NCI-H2227 treated with DMSO at 0.1 percent for 48 hours (cell line): ENCODE measurements at places on chromosomes 3 and 15.
A peak's percentile ranks its signal among the peaks of the same experiment; 100 is the strongest.

DNA sequence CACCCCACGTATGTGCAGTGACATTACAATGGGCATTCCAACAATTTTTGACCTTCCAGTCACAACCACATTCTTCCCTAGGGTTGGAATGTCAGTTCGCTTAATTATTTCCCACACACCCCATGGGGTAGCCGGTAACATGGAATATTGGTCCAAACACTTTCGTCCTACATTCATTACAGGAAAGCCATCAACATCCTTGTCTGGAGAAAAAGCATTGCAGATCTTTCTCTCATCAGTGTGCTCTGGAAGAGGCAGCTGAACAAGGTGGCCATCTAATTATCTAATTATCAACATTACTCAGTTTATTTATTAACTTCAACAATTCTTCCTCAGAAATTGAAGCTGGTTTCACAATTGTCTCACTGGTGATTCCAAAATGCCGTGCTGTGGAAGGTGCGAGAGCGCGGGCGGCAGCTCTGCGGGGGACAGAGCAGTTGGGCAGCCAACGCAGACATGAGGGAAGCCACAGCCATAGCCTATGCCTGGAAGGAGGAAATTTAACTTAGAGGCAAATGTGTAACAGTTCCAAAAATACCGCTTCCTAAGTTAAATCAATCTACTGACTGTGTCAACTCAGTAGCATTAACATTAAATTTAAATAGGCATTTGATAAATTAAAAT lies 1158.9 kb upstream of the EPHA6 start:
- no peak for DNase-seq

DNA sequence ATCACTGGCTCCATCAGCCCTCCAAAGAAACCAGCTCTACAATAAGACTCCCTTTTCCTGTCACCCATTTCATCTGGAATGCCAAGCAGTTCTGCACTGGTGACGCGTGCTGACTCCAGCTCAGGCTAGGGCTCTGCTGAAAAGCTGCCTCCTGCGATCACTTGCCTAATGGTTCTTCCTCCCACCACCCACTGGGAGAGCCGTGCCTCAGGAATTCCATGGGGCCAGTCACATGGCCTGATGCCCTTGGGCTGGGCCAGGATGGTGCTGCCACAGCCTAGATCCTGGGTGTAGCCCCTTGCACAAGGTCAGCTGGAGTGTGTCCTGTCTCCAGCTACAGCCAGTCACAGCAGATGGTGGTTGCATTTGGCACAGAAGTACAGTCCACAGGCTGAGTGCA lies 98.9 kb downstream of the DNAJB8 start:
- DNase-seq: no peak

DNA sequence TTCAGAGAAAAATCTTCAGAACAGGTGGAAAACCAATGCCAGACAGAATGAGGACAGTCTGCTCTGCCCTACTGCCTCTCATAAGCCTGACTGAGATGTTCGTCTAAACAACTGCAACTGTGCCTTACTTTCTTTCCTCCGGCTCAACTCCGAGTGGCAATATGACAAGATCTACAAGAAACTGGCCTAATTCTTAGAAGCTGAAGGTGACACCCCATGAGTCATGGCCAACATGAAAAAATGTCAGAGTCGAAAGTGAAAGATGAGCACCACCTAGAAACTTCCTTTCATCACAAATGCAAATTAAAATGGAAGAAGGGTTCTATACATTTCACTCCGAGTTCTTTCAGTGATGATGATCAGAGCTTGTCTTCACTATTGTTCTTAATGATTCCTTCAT lies 12.9 kb downstream of the PCYT1A start:
- DNase-seq: no peak

DNA sequence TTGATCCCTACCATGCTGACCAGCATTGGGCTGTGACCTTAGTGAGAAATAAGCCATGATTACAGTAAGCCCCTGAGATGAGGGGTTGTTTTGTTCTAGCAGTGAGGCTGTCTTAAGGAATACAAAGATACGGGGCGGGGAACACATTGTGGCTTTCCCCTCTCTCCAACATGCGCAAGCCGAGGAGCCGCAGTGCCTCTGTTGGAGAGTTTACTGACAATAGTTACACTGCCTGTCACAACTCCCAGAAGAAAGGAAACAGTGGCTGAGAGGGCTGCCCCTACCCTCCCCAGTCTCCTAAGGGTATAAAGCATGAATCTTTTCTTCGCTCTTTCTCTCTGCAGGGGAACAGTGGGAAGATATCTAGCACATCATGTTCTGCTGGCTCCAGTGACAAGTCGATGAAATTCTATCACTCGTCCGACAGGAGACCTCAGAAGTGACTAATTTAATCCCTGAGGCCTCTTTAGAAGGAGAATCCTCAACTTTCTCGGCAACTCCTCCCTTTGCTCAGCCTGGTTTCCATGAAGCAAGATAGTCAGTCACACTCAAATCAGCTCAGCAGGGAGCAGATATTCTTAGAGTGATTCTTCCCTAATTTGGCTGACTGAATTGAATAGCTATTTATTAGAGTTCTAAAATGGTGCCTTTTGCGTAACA lies 409.0 kb upstream of the PROK2 start:
- DNase-seq: no peak

DNA sequence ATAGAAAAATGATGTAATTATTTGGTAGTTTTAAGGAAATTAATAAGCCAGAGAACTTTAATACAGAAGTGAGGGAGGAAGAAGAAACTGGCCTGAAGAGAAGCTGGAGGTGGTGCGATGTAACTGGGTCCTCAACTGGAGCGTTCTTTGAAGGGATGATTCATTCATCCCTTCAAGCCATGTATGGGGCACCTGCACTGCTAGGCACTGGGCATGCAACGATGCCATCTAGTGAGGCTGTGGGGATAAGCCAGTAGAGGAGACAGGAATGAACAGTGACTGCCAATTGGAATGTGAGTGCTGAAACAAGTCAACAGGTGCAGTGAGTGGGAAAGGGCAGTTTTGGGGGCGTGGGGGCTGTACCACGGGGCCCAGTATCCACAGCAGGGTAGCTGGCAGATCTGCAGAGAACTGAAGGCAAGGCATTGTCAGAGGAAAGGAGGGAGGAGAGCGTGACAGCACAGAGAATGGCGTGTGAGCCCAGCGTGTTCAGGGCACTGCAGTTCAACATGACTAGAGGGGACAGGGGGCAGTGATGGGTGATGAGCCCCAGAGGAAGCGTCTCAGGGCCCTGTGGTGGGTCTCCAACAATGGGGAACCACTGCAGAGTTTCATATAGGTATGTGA lies 3.8 kb upstream of the KIF23 start:
- DNase-seq: peak; percentile 36

GRCh38 chr15:25065286-25065685 lies 110.5 kb downstream of the SNRPN start:
- no peak for DNase-seq

- DNase-seq: no peak
These were observed 111.8 kb downstream of the SSR3 start for GRCh38 chr3:156443079-156443478.

DNA sequence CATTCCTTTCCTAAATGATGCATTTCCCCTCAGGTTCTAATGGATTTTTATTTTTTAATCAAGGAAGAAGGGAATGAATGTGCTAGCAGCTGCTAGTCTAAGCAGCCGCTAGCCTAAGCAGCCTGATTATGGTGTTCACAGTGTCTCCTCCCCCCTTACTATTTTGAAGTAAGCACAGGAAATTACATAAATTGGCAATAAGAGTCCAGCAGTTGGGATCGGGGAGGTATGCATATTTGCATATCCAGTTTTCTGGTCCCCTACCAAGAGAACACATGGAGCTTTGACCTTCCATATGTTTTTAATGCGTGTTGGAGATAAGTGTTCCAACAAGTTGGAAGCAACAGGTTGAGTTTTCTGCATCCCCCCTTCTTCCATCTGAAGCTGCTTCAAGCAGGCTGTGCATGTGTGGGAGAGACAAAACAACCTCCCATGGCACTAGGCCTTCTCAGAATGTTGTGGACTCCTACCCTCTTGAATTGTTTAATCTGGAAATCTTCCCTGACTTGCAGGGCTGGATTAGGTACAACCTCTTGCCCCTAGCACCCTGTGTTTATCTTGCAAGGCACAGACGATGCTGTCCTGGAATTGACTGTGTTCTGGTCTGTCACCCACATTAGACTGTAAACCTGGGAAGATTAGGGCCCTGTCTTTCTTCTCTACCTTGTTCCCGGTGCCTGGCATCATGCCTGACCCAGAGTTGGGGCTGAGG lies 124.8 kb upstream of the LRIG1 start:
- DNase-seq: no peak

- no peak for DNase-seq
These were observed 1076.3 kb upstream of the EPHA6 start for GRCh38 chr3:95738045-95738444.

- DNase-seq: no peak
These were observed 70.3 kb downstream of the TRIM42 start for GRCh38 chr3:140748171-140748570.

- no peak for DNase-seq
These were observed 86.6 kb downstream of the FNDC3B start for GRCh38 chr3:172125963-172126457.

DNA sequence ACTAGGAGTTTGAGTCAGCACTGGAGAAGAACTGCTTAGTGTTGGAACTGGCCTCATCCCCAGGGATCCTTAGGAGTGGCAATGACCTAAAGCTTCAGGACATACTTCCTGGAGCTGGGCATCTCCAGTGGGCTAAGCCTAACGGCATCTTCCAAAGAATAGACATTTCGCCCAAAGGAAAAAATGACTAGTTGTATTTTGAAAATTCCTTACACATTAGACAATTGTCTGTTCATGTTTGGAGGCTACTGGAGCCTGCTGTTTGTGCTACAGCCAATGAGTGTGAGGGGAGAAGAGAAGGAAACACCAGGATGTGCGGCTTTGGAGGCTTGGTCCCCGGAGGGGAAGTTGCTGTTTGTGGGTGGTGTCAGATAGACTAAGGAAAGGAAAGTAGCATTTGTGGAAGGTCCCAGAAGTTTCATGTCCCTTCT lies 77.6 kb downstream of the POLR2M start:
- DNase-seq: no peak

- no peak for DNase-seq
These were observed 85.7 kb downstream of the SPATA16 start for GRCh38 chr3:173055228-173055933.

GRCh38 chr3:71862371-71863140 lies 77.6 kb upstream of the PROK2 start:
- DNase-seq: no peak

DNA sequence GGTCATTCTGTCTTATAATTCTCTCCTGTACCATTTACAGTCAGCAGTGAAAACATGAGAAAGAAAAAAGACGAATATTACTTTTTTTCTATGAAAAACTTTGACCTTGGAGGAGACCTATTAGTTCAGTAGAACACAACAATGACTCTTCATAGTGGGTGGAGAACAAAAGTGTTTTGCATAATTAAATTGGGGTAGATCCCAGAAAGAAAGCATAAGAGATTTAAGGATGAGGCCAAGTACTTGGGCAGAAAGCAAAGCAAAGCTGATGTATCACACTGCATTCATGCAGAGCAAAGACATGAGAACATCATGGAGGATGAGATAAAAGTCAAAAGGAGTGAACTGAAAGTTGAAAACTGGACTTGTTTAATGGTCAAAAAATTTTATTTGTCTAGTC lies 1273.4 kb downstream of the ROBO2 start:
- no peak for DNase-seq
